Purkinje cell (primary cell): ENCODE measurements at places on chromosomes 12 and 14. TPM values are rescaled to one million over a fixed set of nuclear protein-coding genes. Genes with fewer than 3 reads are reported as not detected.

Gene PMCH
- polyA plus RNA-seq: 0.38 and 2.1 TPM in 2 replicates

Gene TAS2R20
- polyA plus RNA-seq: 0.87 TPM in 1 of 2 replicates, not detected in the other

Gene KIF21A
- polyA plus RNA-seq: 305 and 314 TPM in 2 replicates

Gene CMKLR1
- polyA plus RNA-seq: not detected in 2 replicates

Gene GDF11
- 15.2 and 20.9 TPM in 2 replicates for polyA plus RNA-seq

Gene EEA1
- polyA plus RNA-seq: 21.1 and 26.4 TPM in 2 replicates
